Mesothelial cell of epicardium (in vitro differentiated cells): ENCODE measurements at places on chromosomes 13 and 19. TPM values are rescaled to one million over a fixed set of nuclear protein-coding genes. Genes with fewer than 3 reads are reported as not detected.
A peak's percentile ranks its signal among the peaks of the same experiment; 100 is the strongest.

DNA sequence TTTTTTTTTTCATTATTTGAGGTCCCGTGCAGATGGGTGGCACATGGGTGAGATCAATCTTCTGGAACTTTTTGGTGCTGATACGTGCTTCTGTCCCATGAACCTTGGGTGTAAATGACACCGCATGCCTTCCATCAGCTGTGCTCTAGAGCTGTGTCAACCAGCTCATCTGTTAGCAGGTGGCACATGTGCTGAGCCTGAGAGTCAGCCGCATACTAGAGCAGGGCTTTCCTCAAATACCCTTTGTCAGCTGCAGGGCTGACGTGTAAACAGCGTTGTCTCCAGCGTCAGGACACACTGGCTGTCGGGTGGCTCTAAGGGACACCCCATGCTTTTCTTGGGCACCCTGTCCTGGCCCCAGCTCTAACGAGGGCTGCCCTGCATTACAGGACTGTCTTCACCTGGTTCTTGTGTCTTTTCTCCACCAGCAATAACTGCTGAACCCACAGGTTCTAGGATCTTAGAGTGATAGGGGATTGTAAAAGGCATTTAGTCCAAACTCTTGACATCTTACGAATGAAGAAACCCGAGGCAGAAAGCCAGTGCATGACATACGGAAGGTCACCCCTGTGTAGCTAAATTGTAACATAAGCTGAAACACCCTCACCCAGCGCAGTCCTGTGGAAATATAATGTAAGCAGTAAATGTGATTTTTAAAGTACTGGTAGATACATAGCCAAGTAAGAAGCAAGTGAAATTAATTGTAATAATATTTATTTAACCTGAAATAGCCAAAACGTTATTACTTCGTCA, 119.5 kb downstream of the LRCH1 start:
- no peaks in the 10 kb centered on the region for H3K27me3 ChIP-seq
- H3K36me3 ChIP-seq = peaks cover 22% of the 10 kb centered on the region
- H3K4me1 ChIP-seq = peaks cover 25% of the 10 kb centered on the region
- no peak overlapping the region for H3K4me3 ChIP-seq
- DNase-seq = no peak

- DNase-seq = peak; percentile 70
- H3K27ac ChIP-seq = peak within 1 kb of the TSS; percentile 98
- H3K4me3 ChIP-seq = peak within 1 kb of the TSS; percentile 92
- peaks cover 21% of the 10 kb centered on the region for H3K4me1 ChIP-seq
Observed at GRCh38 chr19:57708641-57709361, at the start of gene ZNF154. Gene ZNF154, minus strand, starts transcription at chr19:57709204. Its CDS starts 233 bp downstream, at chr19:57708971.

GRCh38 chr13:84744203-84744602, 861.9 kb upstream of the SLITRK1 start:
- H3K36me3 ChIP-seq = no peaks in the 10 kb centered on the region
- no peak overlapping the region for H3K4me3 ChIP-seq
- no peak overlapping the region for H3K27ac ChIP-seq
- DNase-seq = no peak
- no peaks in the 10 kb centered on the region for H3K27me3 ChIP-seq

- no peak for DNase-seq
- H3K36me3 ChIP-seq = peaks cover 6% of the 10 kb centered on the region
- no peaks in the 10 kb centered on the region for H3K27me3 ChIP-seq
- peak overlapping the region; percentile 71 for H3K4me3 ChIP-seq
- H3K4me1 ChIP-seq = peaks cover 36% of the 10 kb centered on the region
- peak overlapping the region; percentile 97 for H3K27ac ChIP-seq
Observed at GRCh38 chr19:41226053-41226873, 7.2 kb downstream of the AXL start.

- H3K4me1 ChIP-seq = peaks cover 20% of the 10 kb centered on the region
- H3K27ac ChIP-seq = no peak overlapping the region
- no peak for DNase-seq
- H3K4me3 ChIP-seq = no peak overlapping the region
- H3K36me3 ChIP-seq = no peaks in the 10 kb centered on the region
- H3K27me3 ChIP-seq = no peaks in the 10 kb centered on the region
Observed at GRCh38 chr13:30576528-30576927, 41.2 kb upstream of the USPL1 start.

GRCh38 chr19:384799-385169, 24.2 kb downstream of the C2CD4C start:
- H3K27me3 ChIP-seq = peaks cover 18% of the 10 kb centered on the region
- peaks cover 9% of the 10 kb centered on the region for H3K4me1 ChIP-seq
- H3K4me3 ChIP-seq = no peak overlapping the region
- no peak for DNase-seq
- no peaks in the 10 kb centered on the region for H3K36me3 ChIP-seq

- H3K4me1 ChIP-seq = peaks cover 20% of the 10 kb centered on the region
- H3K27ac ChIP-seq = peak overlapping the region; percentile 92
Observed at GRCh38 chr19:45677351-45678230, 9.6 kb downstream of the GIPR start.

DNA sequence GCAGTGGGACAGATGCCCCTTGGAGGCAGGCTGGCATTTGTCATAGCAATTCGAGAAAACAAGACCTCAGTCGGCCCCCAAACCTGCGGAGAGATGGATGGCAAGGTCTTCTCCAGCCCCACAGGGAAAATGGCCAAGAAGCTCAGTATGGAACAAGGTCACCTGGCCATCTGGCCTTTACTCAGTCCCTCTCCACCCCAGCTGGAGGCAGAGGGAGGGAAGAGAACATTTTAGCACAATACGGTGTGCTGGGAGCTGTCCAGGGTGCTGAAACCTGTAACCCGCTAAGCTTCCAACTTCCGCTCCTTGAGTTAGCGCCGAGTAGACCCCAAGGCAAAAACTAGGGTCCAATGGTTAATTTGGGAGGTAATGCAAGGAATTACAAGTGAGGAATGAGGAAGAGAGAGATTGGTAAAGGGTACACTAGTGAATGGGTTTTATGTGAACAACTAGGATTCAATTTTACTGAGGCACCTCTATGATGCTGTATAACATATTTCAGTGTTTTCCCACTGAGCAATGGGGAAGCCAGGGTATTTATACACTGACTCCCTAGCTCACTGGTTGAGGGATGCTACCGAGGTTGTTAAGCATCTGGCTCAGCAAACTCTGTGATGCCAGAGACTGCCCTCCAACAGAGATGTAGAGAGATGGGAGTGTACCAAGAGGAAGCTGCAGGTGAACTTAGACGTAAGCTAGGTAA, 64.3 kb downstream of the CACNA1A start:
- no peaks in the 10 kb centered on the region for H3K36me3 ChIP-seq
- no peak overlapping the region for H3K4me3 ChIP-seq
- no peak overlapping the region for H3K27ac ChIP-seq
- H3K27me3 ChIP-seq = no peaks in the 10 kb centered on the region
- DNase-seq = peak; percentile 79

DNA sequence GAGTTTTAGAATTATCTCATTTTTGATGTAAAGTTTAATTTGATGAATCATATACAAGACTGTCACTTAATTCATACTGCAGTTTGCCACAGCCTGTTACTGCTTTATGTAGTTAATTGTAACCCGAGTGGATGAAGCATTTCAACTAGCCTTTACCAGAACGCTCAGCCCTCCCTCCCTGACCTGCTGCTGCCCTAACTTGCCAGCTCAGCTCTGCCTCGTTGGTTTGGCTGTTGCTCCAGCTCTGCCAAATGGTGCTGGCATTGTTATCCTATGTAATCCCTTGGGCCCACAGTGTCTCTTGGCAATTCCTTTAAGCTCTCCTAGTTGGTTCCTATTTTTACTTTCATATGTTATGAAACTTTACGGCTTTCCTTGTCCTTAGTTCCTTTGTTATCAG, 113.3 kb downstream of the LMO7 start:
- peaks cover 29% of the 10 kb centered on the region for H3K36me3 ChIP-seq
- H3K27ac ChIP-seq = no peak overlapping the region
- H3K27me3 ChIP-seq = no peaks in the 10 kb centered on the region
- peaks cover 3% of the 10 kb centered on the region for H3K4me1 ChIP-seq
- no peak overlapping the region for H3K4me3 ChIP-seq
- no peak for DNase-seq

DNA sequence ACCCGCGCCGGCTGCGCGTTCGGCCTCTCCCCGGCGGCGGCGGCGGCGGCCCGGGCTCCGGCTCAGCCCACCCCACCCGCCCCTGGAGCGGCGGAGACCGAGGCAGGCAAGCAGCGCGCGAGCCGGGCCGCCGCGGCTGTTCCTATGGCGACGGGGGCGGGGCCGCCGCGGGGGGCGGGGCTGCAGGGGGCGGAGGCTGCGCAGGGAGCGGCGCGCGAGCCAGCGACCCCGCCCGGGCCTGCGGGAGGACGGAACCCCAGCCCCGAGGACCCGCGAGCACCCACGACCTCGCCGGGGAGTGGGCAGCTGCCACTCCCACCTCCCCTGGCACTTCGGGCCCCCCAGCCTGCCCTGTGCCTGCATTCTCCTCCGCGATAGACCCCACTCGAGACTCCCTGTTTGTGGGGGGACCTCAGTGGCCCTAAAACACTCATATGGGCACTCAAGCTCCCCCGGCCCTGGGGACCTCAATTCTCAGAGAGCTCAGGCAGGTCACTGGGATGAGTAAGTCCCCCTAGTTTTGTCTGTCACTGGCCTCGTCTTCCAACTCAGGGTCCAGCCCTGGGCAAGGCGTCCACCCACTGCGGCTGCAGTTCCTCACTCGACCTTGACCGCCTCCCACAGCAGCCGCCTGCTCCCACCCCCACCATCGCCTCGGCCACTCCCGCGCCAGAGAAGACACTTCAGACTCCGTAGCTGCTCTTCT, at the start of gene CTXN1:
Gene CTXN1 (minus strand): TSS at position 115 of the 706 bp plus-strand sequence. CDS start 597 bp downstream, outside the sequence.
- H3K36me3 ChIP-seq = no peaks in the 10 kb centered on the region
- no peaks in the 10 kb centered on the region for H3K27me3 ChIP-seq
- H3K27ac ChIP-seq = peak within 1 kb of the TSS; percentile 94
- peaks cover 37% of the 10 kb centered on the region for H3K4me1 ChIP-seq

DNA sequence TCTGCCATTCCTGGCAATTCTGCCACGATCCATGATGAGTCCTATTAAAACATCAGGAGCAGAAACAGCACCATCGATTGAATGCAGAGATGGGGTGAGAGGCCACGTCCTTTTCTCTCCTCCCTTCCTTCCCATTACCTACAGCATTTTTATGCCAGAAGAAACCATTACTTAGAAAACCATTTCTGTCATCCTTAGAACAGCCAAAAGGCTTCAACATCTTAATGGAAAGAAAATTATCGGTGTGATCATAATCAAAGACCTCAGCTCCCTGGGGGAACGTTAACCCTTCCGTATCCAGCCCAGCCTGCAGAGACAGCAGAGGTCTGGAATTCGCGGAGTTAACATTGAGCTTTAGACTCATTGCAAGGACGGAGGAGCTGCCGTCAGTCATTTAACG, 56.0 kb upstream of the SIAH3 start:
- H3K27me3 ChIP-seq = peaks cover 17% of the 10 kb centered on the region
- H3K27ac ChIP-seq = no peak overlapping the region
- no peak overlapping the region for H3K4me3 ChIP-seq
- H3K36me3 ChIP-seq = no peaks in the 10 kb centered on the region
- H3K4me1 ChIP-seq = no peaks in the 10 kb centered on the region

- H3K27ac ChIP-seq = no peak overlapping the region
- DNase-seq = no peak
- no peak overlapping the region for H3K4me3 ChIP-seq
- no peaks in the 10 kb centered on the region for H3K4me1 ChIP-seq
Observed at GRCh38 chr19:23957660-23958281, 43.1 kb downstream of the ZNF726 start.

DNA sequence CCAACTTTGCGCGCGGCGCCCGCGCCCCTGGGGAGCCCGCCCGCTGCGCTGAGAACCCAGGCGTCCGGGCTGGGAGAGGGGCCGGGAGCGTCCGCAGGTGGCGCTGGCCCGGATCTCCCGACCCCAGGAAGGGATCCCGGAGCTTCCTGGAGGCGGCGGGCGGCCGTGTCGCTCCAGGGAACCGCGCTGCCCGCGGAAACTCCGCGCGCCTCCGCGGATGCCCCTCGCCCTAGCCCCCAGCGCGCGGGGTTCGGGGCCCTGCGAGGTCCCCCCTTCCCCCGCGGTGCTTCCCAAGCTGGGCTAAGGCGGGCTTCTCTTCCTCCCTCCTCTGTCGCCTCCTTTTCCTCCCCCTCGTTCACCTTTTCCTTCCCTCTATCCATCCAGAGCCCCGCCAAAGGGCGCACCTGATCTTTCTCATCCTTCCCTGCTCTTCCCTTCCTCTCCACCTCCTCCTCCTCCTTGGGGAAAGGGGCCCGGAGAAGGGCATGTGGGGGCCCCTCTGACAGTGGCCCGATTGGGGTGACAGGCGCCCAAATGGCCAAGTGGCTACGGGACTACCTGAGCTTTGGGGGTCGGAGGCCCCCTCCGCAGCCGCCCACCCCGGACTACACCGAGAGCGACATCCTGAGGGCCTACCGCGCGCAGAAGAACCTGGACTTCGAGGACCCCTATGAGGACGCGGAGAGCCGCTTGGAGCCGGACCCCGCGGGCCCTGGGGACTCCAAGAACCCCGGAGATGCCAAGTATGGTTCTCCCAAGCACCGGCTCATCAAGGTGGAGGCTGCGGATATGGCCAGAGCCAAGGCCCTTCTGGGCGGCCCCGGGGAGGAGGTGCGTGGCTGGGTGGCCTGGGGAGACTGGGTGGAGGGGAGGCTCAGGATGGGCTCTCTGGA, 710 bp downstream of the SHD start:
- no peaks in the 10 kb centered on the region for H3K36me3 ChIP-seq
- peaks cover 11% of the 10 kb centered on the region for H3K4me1 ChIP-seq
- peak overlapping the region; percentile 73 for H3K4me3 ChIP-seq
- H3K27ac ChIP-seq = peak overlapping the region; percentile 30
- peaks cover 46% of the 10 kb centered on the region for H3K27me3 ChIP-seq
- DNase-seq = no peak

DNA sequence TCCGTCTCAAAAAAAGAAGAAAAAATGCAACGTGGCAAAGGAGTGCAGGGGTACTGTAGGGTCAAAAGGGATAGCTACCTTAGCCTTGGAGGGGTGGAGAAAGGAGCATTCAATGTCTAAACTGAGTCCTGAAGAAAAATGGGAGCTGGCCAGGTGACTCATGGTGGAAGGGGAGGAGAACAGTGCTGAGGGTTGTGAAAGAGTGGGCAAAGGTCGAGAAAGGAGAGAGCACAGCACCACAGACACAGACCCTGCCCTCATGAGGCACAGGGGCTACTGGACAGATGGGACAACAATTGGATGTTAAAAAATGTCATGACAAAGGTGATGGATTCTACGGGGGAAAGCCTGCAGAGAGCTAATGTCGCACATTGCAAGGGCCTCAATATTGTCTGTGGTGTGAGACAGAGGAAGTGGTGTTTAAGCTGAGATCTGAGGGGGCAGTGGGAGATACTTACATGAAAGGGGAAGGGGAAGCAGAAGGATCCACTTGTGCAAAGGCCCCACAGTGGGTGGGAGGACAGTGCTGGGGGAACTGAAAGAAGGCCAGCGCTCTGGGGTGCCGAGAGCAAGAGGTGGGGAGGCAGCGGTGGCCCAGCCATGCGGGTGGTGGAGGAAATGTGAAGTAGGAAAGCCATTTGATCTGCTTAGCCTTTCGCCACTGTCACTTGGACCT, 42.9 kb upstream of the URAD start:
- no peaks in the 10 kb centered on the region for H3K36me3 ChIP-seq
- DNase-seq = no peak
- peaks cover 24% of the 10 kb centered on the region for H3K27me3 ChIP-seq
- no peak overlapping the region for H3K27ac ChIP-seq

- no peak for DNase-seq
- no peaks in the 10 kb centered on the region for H3K27me3 ChIP-seq
- no peaks in the 10 kb centered on the region for H3K36me3 ChIP-seq
- H3K4me1 ChIP-seq = peaks cover 13% of the 10 kb centered on the region
- H3K4me3 ChIP-seq = no peak overlapping the region
Observed at GRCh38 chr19:38538793-38539528, 78.8 kb downstream of the MAP4K1 start.

Gene ATXN8OS
- not detected in 3 replicates for total RNA-seq

Gene TSHZ3
- 82.5 to 87.1 TPM (median 82.9 TPM) in 3 replicates for total RNA-seq

Gene PRODH2
- not detected in 3 replicates for total RNA-seq

Gene GALP
- total RNA-seq = not detected in 3 replicates

Gene ASF1B
- total RNA-seq = 6.3 to 8.9 TPM (median 8.4 TPM) in 3 replicates

Gene PDX1
- not detected in 3 replicates for total RNA-seq

Gene NUP58
- 59.0 to 63.7 TPM (median 60.3 TPM) in 3 replicates for total RNA-seq

Gene DCT
- 0.04 to 0.27 TPM (median 0.18 TPM) in 3 replicates for total RNA-seq

Gene RXFP2
- total RNA-seq = 0.35 to 0.59 TPM (median 0.45 TPM) in 3 replicates
